ENCODE measurements at places on chromosomes 16 and 17.
A peak's percentile ranks its signal among the peaks of the same experiment; 100 is the strongest.

GRCh38 chr16:76195056-76195455 lies 82.1 kb upstream of the CNTNAP4 start:
- DNase-seq = no peak

DNA sequence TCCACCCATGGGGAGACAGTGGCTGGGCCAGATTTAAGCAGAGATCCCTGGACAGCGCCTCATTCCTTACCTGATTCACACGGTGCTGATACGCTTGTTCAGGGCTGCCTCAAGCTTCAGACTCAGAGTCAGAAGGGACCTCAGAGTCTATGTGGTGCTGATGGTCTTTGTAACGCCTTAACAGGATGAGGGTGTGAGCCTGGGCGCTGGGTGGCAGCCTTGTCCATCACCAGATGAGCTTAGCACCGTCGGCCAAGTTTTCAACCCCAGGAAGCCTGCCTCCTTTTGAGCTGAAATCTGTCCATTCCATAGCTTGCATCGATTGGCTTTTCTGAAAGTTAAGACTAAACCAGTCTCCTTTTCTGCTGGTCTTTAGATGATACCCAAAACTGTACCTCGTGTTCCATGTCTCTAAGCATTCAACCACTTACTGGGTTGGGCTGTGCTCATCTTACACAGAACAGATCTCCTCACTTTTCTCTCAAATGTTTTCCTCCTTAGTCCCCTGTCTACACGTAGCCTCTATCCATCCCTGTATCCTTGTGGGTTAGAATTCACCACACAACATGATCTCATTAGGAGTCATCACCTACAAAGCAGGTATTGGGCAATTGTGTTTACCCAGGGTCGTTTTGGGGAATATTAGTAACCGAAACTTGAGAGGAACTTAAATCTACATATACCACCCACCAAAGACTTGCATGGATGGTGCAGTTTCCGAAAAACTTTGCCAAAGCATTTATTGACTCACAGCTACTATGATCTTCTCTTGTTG lies 573.4 kb downstream of the CDH13 start:
- DNase-seq = peak; percentile 29

- DNase-seq = no peak
Measured at GRCh38 chr17:72681844-72682243, 410.6 kb downstream of the SLC39A11 start.

- DNase-seq = no peak
Measured at GRCh38 chr16:28846933-28847273, 755 bp upstream of the TUFM start.

DNA sequence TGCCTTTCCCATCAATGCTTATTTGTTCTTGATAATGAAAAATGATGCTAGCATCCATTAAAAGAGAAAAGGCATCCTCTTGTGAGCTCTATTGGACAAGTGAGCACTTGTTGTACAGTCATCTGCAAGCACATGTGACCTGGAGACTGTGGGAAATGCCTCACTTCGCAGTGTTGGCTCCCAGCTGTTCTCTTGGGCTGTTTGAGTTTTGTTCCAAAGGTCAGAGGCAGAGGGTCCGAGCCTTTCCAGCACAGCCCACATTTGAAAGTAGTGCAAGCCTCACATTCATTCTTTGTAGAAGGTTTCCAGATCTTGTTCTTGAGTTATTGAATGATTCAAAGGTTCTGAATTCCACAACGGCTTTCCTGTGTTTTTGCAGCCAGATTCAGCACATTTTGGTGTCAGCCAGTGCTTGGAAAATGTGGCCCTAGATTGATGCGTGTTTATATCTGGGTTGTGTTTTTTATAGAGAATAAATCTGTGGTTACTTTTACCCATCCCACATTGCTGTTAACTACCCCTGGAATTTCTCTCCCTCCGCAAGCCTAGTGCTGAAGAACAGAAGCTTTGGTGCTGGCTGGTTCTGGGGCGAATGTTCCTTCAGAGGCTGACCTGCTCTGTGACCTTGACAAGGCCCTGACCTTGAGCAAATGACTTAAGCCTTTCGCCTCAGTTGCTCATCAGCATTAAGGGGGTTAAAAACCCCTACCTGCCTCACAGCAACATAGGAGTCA lies 49.8 kb downstream of the CDH1 start:
- DNase-seq = peak; percentile 41

GRCh38 chr17:3964203-3965117 lies at the start of gene ATP2A3:
Gene ATP2A3, minus strand, starts transcription at chr17:3964437. Its CDS starts 146 bp downstream, at chr17:3964291.
- no peak for DNase-seq

DNA sequence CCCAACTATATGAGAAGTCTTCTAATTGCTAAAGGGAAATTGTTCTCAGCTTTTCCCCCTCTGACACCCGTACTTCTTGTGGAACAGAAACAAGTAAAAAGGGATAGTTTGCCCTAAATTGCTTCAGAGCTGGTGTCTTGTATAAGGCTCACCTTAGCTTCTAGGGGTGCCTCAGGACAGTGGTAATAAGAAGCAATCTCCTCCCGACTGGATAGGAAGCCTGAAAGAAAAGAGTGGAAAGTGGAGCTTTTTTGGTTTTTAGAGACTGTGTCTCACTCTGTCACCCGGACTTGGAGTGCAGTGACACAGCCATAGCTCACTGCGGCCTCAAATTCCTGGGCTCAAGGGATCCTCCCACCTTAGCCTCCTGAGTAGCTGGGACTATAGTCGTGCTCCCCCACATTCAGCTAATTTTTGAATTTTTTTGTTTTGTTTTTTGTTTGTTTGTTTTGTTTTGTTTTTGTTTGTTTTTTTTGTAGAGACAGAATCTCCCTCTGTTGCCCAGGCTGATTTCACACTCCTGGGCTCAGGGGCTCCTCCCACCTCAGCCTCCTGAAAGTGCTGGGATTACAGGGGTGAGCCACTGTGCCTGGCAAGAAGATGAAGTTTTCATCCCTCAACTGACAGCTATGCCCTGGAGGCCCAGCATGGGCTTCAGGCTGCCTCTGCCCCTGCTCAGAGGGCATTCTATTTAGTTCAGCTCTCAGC lies 3.4 kb downstream of the TAT start:
- no peak for DNase-seq

GRCh38 chr17:45900136-45900535 lies 5.8 kb downstream of the MAPT start:
- no peak for DNase-seq

- DNase-seq = no peak
Measured at GRCh38 chr17:77528516-77529327, 388.0 kb downstream of the SEC14L1 start.

DNA sequence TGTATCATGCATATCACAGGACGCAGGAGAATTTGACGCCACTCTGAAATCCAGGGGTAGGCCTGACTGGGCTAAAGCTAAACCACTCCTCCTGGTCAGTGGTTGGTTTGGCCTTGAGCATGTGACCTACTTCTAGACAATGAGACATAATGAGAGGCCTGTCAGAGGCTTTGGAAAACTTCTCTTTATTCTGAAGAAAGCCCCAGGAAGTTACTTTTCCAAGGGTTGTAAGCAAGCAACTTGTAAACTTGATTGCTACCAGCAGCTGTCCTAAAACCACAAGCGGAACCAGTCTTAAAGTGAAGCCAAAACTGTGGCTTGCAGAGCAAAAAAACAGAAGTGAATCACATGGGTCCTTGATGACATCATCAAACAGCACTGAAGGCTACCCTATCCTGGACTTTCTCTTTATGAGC lies 138.2 kb upstream of the COX10 start:
- DNase-seq = peak; percentile 62

- DNase-seq = no peak
Measured at GRCh38 chr17:66960613-66961012, 3.9 kb upstream of the CACNG4 start.

DNA sequence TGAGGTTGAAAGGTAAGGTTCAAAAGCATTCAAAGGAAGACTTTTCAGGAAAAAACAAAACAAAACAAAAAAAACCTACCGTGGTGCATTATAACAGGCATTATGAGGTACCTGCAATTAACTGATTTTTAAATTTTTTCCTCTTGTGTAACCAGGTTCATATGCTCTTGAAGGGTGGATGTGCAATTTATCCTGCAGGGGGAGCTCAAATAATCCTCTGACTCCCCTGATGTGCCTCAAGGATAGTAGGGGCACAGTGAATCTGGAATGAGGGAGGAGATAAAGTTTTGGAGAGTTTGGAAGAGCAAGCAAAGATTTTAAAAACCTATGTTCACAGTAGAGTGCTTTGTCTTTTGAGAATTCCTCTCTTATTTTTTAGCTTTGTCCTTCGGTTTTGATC lies 1349.4 kb downstream of the CDH8 start:
- no peak for DNase-seq

DNA sequence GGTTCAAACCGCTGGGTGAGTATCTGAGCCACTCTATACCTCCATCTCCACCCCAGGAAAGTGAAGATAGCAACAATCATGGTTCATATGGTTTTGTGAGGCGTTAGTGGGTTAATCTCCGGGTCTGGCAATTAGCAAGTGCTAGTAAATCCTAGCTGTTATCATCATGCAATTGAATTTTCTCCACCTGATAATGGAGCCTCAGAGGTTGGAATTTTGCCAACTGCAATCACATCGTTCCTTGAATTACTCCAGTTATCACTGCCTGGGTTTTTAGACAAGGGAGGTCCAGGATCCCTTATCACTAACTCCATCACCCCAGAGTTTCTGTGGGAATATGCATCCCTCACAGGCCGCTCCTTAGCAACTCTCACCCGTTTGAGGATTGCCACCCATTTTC lies 311.5 kb downstream of the RBFOX1 start:
- DNase-seq = no peak

GRCh38 chr17:66398059-66398458 lies 95.6 kb downstream of the PRKCA start:
- no peak for DNase-seq

DNA sequence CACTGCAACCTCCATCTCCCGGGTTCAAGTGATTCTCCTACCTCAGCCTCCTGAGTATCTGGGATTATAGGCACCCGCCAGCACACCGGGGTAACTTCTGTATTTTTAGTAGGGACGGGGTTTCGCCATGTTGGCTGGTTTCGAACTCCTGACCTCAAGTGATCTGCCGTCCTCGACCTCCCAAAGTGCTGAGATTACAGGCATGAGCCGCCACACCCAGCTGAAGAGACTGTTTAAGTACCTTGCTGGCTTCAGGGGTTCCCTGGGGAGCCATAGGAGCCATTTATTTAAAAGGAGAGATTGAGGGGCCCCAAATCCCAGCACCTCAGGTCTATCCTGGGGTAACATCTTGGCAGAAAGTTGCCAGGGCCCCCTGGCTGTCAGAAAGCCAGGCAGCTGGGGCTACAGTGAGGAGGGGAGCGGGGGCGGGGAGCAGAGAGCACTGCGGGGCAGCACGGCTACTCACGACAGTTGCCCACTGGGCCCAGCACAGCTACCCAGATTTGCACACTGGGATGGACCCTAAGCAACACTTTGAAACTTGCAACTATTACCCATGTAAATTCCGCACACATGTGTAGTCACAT lies 1.6 kb downstream of the SNAI3 start:
- no peak for DNase-seq

DNA sequence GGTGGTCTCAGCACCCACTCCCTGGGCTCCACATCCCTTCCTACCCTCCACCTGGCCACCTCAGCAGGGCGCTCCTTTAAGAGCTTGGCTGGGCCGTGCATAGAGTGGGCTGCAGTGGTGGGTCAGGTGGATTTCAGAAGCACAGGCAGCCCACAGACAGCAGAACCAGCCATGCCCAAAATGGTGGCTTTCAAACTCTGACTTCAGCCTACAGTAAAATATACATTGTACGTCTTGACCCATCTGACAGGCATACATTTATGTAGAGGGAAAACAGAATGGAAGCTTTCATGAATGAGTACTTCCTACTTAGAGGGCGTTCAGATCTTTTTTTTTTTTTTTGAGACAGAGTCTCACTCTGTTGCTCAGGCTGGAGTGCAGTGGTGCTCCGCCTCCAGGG lies 26.0 kb upstream of the LASP1NB start:
- DNase-seq = no peak

DNA sequence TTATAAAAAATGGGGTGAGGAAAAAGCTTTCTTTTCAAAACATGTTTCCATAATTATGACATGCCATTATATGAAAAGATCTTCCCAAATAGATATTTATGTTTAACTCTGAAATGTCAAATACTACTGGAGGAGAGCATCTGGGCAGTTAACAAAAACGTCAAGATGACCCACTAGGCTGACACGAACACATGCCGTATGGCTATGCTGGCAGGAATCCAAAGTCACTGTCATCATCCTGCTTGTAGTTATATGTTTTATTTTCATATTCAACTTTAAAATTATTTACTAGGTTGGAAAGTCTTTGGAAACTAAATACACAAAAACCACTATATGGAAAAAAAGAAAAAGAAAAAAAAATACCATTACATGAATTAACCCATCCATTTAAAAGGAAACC lies 27.3 kb downstream of the ANKFY1 start:
- DNase-seq = peak; percentile 58

GRCh38 chr16:88475037-88475436 lies 22.0 kb downstream of the ZFPM1 start:
- no peak for DNase-seq

GRCh38 chr16:52235186-52235585 lies 311.8 kb downstream of the TOX3 start:
- DNase-seq = no peak

- no peak for DNase-seq
Measured at GRCh38 chr17:74449773-74450172, 16.7 kb upstream of the CD300A start.

DNA sequence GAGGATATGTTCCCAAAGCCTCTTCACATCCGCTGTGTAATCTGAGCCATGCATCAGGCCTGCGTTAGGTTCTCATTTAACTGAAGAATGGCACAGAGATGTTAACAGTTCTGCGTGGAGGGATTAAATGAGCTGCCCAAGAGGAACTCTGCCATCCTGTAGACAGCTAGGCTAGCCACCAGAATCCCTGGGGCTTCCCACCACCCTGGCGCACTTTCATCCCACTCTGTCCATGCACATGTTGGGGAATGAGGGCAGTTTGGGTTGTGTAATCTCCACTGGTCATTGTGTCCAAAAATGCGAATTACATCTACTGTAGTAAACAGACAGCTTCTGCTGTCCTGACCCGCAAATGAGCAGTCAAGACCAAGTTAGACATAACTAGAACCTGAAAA lies 1.0 kb upstream of the GLG1 start:
- no peak for DNase-seq

- DNase-seq = no peak
Measured at GRCh38 chr17:39138431-39139160, 12.8 kb downstream of the PLXDC1 start.

DNA sequence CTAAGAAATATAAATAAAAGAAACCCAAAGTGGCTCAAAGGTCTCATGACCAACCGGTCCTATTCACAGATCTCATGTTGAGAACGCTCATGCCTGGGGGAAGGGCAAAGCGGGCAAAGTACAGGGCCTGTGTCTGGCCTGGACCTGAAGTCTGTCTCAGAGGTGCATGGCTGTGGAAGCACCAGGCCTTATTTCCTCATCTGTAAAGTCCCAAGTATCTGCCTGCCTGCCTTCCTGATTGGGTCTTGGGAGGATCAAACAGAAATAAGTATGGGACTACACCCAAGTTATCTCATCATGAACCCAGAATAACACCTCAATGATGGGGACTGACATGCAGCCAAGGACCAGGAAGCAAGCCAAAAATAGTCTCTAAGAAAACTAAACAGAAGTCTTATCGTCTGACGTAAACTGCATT lies 14.2 kb downstream of the AXIN2 start:
- DNase-seq = peak; percentile 81

- DNase-seq = peak; percentile 86
Measured at GRCh38 chr17:68205251-68205807, 42.5 kb upstream of the AMZ2 start.

- DNase-seq = peak; percentile 89
Measured at GRCh38 chr17:41446806-41447205, 6.0 kb upstream of the KRT38 start.

All from fibroblast of lung (primary cell).